Caki2 (cell line): ENCODE measurements at places on chromosomes 5 and 9. TPM values are rescaled to one million over a fixed set of nuclear protein-coding genes. Genes with fewer than 3 reads are reported as not detected.

DNA sequence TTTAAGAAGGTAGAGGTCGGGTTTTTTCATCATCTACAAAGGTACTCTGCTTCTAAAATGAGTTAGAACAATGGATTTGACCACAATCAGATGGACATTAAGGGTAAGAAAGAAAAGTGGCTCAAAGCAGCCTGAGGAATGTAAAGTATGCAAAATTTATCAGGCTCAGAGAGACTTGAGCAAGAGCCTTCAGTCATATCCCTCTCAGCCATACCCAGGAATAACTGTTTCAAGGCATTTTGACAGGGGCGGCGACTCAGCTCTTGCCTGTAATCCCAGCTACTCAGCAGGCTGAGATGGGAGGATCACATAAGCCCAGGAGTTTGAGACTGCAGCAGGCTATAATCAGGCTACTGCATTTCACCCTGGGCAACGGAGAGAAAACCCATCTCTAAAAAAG is 38.8 kb upstream of the ANXA2R start:
- DNase-seq = peak; percentile 15

DNA sequence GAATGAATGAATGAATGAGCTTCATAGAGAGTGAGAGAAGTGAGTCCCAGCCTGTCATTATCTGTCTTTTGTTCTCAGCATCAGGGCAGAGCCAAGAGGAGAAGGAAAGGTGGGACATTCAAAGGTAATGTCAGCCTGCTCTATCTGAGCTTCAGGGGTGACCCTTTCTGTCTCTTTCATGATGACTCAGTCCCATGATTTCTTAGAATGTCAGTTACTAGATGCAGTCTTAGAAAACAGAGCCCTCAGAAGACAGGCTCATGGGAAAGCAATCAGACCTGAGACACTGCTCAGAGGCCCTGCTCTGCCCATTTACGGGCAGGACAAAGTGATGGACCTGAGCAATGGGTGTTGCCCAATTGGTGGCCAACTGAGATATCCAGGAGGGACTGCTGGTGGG is 1.1 kb downstream of the SPATA31D1 start:
- no peak for DNase-seq

DNA sequence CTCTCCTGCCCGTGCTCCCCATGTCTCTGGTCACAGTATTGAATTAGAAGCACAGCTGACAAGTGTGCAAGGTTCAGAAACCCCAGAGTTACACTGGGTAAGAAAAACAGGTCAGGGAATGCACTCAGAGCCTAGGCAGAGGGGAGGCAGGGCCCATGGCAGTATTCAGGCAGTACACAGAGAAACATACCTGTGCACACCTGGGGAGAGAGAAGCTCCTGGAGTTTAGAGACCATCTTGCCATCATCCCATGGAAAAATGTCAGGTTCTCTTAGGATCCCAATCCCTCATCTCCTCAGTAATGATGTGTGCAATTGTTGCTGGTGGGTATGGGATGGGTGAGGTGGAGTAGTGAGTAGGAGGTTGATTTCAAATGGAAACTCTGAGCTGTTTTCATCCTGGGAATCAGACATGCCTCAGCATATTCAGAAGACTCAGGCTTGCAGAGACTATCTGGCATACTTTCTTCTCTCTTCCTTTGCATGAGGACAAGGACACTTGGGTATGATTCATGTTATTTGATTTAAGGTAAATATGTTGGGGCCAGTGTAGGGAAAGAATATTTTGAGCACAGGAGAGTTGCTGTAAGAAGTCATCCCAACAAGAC is 228.5 kb downstream of the ESM1 start:
- DNase-seq = no peak

The PKD2L2 gene
- total RNA-seq = not detected in 2 replicates
